Adrenal gland (tissue), 19 donors: ENCODE measurements at places on chromosomes 6 and 20. TPM values are rescaled to one million over a fixed set of nuclear protein-coding genes. Genes with fewer than 3 reads are reported as not detected.
A peak's percentile ranks its signal among the peaks of the same experiment; 100 is the strongest.

- DNase-seq: peak; percentile 79
These were observed 59.5 kb downstream of the TRIM38 start for GRCh38 chr6:26022132-26022472.

- DNase-seq: no peak
These were observed 40.3 kb upstream of the PPP1R3G start for GRCh38 chr6:5044866-5045265.

- DNase-seq: no peak
These were observed 16.7 kb upstream of the SGK2 start for GRCh38 chr20:43542161-43542560.

GRCh38 chr6:150033207-150033771 lies 8.0 kb upstream of the RAET1L start:
- DNase-seq: no peak

DNA sequence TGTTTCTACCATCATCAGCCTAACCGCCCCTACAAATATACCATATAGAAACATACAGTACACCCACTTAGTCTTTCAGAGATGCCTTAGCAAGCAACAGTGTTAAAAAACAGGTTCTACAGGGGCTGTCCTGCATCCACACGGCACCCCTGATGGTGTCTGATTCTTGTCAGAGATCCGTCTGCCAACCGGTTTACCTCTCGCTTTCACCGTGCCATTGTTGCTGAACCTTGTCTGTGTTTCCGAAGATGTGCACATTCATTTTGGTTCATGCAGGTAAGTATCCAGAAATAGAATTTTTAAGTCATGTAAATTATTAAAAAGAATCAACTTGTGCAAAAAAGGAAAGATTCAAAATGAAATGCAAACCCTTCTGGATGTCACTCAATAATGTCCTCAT lies 52.9 kb downstream of the EPHA7 start:
- no peak for DNase-seq

- DNase-seq: no peak
These were observed 99.2 kb downstream of the MYO6 start for GRCh38 chr6:75848274-75848673.

DNA sequence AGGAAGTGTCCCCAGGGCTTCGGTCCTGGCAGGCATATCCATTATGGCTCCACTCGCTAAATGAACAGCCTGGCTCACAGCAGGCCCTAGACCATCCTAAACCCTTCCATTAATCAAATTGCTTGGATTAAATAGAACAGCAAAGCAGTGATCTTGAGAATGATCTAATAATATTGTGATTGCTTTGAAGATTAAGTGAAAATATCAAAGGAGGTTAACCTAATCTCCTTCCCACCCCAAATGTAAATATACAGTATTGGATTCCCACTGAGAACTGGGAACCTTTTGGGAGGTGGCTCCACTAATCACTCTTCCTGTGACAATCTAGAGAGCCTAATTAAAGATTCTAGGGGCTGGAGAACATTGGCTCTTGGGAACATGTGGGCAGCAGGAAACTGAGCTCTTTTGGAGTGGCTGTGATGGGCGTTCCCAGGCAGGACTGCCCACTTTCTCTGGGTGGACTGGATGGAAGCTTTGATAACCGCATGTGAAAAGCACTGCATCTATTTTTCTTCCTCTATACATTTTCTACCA lies 68.3 kb upstream of the FRMD1 start:
- DNase-seq: peak; percentile 13

DNA sequence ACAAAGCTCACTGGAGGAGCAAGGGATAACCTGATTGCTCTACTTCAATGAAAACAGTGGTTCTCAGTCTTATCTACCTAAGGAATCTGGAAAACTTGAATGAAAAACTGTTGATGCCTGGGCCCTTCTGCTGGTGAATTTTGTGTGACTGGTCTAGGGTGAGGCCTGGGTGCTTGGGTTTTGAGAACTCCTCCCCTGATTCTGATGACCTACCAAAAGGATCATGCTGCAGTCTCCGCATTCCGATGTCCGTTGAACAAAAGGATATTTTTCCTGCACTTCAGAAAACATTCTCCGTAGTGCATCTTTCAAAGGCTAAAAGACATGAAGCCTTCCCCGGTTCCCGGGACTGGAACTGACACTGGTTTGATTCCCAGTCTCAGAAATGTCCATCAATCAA lies 157.9 kb downstream of the SYNDIG1 start:
- no peak for DNase-seq

The CST2 gene
- 25.4 TPM for total RNA-seq

The OPRM1 gene
- total RNA-seq: 1.5 TPM

The CASS4 gene
- total RNA-seq: 0.78 TPM

The SIGLEC1 gene
- total RNA-seq: 19.8 TPM

The NEDD9 gene
- total RNA-seq: 21.6 TPM
